Ureter (tissue), 1 donor: ENCODE measurements at places on chromosomes 1 and 21. TPM values are rescaled to one million over a fixed set of nuclear protein-coding genes. Genes with fewer than 3 reads are reported as not detected.

GRCh38 chr21:44300262-44300959, 558 bp downstream of the PFKL start:
- peak; percentile 81 for DNase-seq

- DNase-seq: no peak
Measured at GRCh38 chr1:66607458-66607857, 73.5 kb downstream of the SGIP1 start.

CSF3R gene
- total RNA-seq: 13.7 TPM

DNA sequence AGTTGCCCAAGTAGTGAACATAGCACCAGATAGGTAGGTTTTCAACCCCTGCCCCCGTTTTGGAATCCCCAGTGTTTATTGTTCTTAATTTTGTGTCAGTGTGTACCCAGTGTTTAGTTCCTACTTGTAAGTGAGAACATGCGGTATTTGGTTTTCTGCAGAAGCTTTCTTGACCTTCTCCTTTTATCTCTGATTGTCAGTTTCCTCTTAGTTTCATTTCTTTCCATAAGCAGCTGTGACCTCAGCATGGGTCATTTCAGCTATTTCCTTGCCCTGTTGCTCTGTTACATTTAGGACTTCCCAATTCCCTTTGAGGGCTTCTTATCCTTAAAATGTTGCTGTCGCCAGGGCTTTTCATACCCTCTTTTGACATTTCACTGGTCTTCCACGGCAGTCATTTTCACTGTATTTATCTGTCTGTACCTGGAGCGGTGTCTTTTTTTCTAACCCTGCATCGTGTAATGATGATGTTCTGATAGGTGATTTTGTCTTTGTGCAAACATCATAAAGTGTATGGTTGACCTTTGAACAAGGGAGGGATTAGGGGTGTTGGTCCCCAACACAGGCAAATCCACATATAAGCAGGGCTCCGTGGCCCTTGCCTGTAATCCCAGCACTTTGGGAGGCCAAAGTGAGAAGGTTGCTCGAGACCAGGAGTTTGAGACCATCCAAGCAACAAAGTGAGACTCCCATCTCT, 15.0 kb downstream of the ITSN1 start:
- DNase-seq: no peak

NPHS2 gene
- total RNA-seq: not detected
